ENCODE measurements at places on chromosomes 2 and 18.

- no peak for DNase-seq
Measured at GRCh38 chr2:36097022-36097421, 258.6 kb upstream of the CRIM1 start.

- no peak for DNase-seq
Measured at GRCh38 chr2:73415906-73416305, 30.3 kb downstream of the ALMS1 start.

DNA sequence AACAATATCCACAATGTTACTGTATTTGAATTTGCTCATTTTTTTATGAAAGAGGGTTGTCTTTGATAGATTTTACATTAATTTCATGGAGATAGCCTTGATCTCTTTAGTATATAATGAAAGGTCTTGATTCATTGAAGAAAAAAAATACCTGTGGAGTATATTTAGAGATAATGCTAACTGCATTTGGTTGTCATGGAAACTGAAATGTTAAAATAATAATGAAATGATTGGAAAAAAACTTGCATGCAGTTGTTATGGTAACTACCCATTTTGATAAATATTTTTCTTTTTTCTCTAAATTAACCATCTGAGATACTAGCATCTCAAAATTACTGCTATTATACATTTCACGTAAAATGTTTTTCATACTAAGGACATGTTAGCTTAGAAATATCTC, 712.7 kb upstream of the FAM98A start:
- no peak for DNase-seq

- DNase-seq: peak; percentile 14
Measured at GRCh38 chr2:160425434-160426151, 68.0 kb downstream of the RBMS1 start.

GRCh38 chr2:95272299-95272751, 1.9 kb upstream of the PROM2 start:
- no peak for DNase-seq

GRCh38 chr2:128196471-128196931, 105.5 kb downstream of the UGGT1 start:
- DNase-seq: no peak

GRCh38 chr2:15939556-15939853, 845 bp upstream of the MYCN start:
- DNase-seq: peak; percentile 83

Data from AG20443 (cell line).